Globus pallidus (tissue), 1 donor: ENCODE measurements at places on chromosomes 6 and 20.
A peak's percentile ranks its signal among the peaks of the same experiment; 100 is the strongest.

GRCh38 chr6:155765275-155766194 lies 309.9 kb upstream of the NOX3 start:
- DNase-seq = no peak

GRCh38 chr20:56439771-56440291 lies 27.8 kb downstream of the CASS4 start:
- no peak for DNase-seq

GRCh38 chr20:14235355-14235754 lies 102.1 kb downstream of the FLRT3 start:
- no peak for DNase-seq

DNA sequence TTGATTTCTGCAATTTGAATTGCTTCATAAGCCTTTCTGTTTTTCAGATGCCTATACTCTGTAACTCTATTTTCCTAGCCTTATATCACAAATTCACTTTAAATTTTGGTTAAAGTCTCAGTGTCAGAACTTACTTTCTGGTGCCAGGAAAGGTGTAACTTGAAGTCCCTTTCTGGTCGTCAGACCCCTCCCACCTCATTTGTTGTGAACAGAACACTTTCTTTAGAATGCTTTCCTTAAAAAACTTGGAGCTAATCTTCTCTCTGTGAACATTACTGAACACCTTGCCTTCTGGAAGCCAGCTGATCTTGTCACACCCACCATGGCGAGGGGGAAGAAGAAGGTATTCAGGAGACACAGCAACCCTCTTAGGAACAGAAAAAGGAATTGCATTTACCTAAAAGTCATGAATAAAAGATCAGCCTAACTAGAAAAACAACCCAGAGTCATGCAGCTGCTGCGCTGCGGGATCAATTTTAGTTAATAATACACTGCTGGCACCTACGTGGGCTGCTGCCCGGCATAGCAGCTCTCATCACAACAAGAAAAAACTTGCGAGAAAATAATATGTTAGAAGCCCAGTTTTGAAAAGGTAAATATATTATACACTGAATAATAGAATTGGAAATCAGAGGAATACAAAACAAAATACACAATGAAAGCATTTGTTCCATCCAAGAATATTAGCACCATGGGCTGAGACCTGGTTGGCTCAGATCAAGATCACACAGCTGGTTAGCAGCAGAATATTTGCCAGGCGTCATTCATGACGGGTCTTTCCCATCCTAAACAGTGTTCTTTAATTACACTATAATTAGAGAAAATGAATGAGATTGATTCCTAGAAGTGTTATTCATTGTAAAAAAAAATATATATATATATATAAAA lies 5.8 kb upstream of the FAM217A start:
- peak; percentile 5 for DNase-seq

DNA sequence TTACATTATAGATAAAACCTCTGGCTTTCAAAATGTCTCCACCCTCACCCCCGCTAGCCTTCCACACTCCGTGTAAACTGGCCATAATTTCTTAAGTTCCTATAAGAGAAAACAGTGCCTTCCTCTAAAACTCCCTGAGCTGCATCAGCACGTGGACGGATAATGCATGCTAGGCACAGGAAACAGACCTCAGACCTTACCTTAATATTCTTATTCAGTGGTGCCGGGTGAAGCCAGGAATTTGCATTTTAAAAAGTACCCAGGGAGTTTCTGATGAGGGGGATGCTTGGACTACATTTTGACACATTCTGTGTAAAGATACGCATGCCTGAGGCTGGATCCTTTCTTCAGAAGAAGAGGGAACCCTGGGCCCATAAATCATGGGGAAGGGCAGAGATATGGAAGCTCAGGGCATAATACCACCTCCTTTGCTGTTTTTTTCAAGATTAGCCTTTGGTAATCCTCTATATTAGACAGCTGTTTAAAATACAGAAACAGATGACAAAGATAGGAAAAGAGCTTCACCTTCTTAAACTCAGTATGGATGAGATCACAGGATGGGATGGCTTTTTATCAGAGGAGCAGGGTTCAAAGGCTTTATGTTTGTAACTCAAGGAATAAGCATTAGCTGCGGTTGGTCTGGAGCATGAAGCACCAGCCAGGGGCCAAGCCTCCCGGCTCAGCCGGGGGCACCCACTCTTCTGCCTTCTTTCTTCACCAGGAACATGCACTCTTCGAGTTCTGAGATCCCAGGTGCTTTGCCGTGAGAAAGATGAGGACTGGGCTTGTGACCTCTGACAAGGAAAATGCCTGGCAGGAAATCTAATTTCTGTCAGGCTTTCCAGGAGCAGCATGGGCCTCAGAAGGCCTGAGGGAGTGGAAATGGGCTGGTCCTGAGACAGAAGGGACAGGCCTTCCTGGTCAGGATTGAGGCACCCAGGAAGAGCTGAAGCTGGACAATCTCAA lies 218.1 kb upstream of the SOX4 start:
- DNase-seq = no peak

DNA sequence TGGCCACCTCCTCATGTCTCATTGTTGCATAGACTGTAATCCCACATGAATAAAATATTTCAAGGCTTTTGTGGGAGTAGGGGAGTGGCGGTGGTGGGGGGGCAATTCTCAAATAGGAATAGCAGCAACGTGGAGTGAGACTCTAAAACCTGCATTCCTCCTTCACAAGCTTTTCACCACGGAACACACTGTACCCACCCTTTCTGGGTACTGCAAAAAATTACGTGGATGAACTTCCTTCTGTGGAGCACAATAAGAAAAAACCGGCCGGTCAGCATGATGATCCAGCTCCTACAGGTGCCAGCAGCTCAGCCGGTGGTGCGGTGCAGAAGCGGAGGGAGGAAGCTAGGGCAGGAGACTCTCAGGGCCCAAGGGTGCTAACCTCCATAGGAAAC lies 930 bp upstream of the RRAGD start:
- no peak for DNase-seq

GRCh38 chr6:33406126-33406525 lies 4.7 kb upstream of the PHF1 start:
- DNase-seq = no peak

DNA sequence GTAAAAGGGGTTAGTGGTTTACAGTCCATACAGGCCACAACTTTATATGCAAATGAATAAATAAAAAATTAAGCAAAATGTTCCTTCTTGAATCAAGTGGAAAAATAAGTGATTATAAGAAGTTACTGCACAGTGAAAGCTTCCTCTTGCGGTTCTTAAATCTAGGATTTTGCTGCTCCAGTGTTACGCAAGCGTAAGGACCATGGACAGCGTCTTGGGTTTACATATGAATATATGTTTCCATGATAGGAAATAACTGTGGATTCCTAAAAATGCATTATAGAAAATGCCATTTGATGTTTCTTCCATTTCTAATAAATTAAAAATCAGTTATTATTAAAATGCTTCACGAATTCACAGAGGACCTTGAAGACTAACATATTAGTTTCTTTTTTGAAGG lies 176.6 kb upstream of the POU3F2 start:
- no peak for DNase-seq

DNA sequence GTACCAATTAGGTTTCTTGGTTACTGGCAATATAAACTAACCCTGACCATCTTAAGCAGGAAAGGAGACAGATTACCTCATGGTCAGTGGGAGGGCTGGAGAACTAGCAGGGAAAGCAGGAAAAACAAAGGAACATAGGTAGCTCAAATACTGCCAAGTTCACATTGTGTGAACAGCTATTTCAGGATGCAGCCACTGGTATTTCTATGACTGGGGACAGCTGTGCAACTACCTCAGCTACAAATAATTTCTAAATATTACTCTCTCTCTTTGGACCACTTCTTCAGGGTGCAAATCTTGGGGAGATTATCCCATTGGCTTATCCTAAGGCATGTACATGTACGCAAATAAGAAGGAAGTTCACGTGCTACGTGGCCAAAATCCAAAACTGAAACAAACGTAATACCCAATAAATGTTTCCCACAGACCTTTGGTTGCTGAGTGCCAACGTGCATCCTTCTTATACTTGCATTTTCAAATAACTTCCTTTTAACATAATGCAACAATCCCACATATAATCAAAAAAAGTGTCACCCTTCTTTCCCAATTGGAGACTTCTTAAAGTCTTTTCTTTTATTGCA lies 180.9 kb downstream of the PHF3 start:
- DNase-seq = no peak

DNA sequence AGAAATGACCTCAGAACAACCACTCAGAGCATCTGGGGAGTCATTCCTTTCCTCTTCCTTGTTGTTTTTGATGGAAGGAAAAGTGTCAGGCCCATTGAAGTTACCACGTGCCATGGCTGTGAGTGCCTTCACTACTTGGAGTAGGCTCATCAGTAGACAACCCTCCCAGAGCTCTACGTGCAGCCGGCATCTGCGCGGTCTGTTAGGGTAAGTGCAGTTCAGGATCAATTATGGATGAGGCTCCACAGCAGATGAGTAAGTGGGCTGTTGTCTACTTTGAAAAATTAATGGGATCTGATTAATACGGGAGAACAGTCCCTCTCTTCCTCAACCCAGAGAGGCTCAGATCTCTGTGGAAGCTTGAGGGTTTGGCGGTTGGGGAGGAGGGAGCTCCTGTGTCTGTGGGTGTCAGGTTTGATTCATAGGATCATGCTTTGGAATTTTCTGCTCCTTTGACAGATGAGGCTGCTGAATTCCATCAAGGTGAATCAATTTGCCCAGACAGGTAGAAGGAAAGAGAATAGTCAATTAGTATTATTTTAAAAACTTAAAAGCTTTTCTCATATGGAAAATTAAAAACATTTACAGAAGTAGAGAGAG lies 93.8 kb upstream of the TOX2 start:
- no peak for DNase-seq

- DNase-seq = no peak
Observed at GRCh38 chr6:64985726-64986125, 721.3 kb downstream of the EYS start.

DNA sequence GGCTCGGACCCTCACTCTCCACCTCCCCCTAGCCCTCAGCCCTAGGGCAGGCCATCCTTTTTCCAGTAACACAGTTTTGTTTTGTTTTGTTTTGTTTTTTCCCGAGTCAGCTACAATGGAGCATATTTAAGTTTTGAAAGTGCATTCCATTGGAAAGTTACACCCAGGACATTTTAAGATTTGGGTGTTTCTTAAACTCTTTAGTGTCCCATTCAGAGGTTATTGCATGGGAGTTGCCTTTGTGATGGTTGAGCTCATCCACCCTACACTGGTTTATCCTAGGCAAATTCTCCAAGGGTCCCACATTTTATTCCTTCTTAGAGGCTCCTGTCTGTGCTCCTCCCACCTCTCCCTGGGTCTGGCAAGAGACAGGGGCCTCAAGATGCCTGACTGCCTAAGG lies 58.9 kb downstream of the THBS2 start:
- no peak for DNase-seq

DNA sequence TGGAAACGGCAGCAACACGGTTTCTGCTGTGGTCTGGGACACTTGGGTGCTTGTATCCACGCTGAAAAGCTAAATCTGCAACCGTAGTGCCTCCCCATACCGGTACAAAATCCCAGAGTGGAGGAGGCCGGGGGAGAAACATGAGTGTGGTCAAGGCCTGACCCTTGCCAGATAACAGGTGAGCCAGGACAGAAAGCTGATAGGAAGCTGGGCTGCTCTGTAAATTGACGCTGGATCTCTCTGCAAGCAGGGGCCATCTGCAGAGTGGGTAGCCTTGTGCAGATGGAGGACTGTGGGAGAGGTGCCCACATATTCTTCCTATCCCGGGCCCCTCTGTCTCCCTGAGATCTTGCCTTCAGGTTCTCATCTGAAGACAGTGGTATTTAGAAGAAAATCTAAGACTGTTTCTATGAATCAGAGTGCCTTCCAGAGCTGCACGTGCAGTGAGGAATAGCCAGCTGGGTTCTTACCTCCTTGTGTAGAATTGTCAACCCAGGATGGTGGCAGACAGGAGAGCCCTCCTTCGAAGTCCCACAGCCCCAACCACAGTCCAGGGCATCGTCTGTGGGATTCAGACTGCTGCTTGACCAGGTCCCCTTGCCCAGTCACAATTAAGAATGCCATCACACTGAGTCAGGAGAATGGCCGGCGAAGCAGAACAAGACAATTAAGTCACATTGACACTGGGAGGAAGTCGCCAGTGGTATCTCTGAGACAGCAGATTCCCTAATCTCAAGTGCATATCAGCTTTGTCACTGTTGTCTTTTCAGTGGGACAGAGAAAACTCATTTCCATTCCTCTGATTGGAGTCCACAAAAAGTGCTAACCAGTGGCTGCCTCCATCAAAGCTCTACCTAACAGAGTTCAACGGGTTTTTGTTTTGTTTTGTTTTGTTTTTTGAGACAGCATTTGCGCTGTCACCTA lies 100.0 kb upstream of the RIPOR2 start:
- no peak for DNase-seq

DNA sequence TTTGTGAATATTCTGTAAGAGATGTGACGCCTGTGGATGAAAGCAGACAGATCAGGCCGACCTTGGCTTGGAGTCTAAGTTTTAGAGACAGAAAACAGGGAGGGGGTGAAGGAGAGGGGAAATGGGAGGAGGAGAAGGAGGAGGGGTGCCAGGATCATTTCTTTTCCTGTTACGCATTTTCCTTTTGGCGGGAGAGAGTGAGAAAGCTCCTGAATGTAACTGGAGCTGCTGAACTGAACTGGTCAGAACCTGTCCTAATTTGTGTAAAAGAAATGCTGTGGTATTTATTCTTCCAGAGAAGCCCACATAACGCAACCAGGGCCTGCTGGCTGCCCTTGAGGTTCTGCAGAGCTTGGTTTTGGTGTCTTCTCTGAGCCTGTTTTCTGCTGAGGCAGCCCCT lies 41.9 kb downstream of the UTRN start:
- DNase-seq = no peak

DNA sequence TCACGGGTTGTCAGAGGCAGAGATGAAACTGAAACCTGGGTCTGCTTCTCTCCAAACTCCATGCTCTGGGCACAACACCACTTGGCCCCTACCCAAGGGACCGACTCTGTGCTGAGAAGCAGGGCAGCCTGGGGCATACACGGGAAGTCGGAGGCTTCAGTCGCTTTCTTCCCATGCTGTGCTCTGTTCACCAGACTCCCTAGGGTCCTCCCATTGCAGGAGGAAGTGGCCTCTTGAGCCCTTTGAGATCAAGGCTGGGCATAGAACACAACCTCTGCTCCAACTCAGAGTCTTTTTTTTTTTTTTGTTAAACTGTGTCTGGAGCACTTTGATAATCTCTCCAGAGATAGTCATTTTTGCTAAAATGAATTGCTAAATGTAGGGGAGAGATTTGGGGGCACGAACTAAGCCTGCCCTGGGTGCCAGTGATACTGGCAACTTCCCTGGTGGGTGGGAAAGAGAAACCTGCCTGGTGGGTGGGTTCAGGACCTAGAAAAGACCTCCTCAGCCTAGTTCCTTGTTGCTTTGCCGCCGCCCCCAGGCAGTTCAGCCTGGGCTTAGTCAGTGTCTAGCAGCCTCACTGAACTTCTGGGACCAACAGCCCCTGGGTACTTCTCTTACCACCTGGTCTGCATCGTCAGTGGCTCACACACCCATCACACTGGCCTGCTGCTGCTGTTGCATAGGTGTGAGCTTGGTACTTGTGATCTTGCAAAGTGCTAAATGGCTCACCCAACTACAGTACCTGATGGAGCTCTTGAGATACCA lies 62.0 kb downstream of the PPP1R14C start:
- no peak for DNase-seq

GRCh38 chr6:12335131-12335527 lies 45.0 kb downstream of the EDN1 start:
- no peak for DNase-seq
